ENCODE measurements at places on chromosomes 12 and 14.

DNA sequence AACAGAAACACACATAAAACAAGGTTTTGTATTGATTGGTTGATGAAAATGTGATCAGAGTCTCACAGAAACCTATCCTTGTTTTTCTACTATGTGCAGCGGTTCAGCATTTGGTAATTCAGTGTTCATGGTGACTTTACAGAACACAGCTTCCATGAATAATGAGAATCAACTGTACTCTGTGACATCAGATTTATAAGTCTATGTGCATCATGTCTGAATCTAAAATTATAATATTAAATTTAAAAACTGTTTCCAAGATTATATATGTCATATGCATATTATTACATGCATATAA is 104.3 kb downstream of the SLC16A7 start:
- no peak for DNase-seq

DNA sequence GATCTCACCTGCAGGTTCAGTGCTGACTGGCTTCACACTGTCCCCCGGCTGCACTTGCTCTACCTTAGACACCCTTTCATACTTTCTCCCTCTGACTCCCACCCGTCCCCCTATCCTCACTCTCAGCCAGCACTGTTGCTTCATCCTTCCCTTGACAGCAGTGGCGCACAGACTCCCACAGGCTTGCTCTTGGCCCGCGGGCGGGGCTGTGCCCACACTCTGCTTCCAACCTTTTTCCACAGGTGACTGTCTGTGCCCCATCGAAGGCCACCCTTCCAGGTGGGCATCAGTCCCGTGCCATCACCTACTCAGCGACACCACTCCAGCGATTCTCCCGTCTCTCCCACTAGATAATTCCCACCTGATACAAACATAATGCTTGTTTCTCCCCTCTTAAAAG is 1.0 kb upstream of the RPS6KL1 start:
- DNase-seq, result no peak

- DNase-seq, result no peak
Observed at GRCh38 chr14:104872469-104873341, 7.6 kb downstream of the CEP170B start.

DNA sequence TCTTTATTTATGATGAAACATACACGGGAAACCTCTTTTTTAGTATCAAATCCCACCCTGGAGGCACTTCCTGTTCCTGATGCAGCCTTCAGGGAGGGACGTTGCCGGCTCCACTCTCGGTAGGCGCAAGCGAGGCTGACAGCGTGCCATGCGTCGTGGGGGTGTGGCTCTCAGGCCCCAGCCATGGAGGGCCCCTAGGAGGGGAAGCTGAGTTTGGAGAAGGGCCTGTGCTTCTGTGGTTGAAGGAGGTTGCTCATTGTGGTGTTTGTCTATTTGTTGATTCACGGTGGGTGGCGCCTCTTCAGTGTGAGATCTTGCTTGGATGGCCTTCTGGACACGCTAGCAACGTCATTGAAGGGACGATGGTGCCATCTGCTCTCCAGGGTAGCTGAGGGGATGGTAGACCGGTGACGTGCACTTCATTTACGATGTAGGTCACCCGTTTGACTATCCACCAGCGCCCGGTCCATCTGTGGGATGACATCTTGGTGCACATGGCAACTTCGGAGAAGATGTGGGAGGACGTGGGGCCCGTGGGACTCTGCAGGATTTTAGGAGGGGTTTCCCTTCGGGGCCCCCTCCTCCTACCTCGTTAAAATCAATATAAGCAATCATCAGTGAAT is 126.3 kb upstream of the RTL1 start:
- DNase-seq, result no peak

GRCh38 chr14:32805979-32806378 is 132.7 kb upstream of the NPAS3 start:
- no peak for DNase-seq

- no peak for DNase-seq
Observed at GRCh38 chr12:79643821-79644220, 46.9 kb downstream of the PAWR start.

GRCh38 chr12:29242921-29243431 is 93.9 kb downstream of the FAR2 start:
- DNase-seq, result no peak

- peak; percentile 17 for DNase-seq
Observed at GRCh38 chr12:114447274-114447716, 41.4 kb upstream of the TBX5 start.

DNA sequence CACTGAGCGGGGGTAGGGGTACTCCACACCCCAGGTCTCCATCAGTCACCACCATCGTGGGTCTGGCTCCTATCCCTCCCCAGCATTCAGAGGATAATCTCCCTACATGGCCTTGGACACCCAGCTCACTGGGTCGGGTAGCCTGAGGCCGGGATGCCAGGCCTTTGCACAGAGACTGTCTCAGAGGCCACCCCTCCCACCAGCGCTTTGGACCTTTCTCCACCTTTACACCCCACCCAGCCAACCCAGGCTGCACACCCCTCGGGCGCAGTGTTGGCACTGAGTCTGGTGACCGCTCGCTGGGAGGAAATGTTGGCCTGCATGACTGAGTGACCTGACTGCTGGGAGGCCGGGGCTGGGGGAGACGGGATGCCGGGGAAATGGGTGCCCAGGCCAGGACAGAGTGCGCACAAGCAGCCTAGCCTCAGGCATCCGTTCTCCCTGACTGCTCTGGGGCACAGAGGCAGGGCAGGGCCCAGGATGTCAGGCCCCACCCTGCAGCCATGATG is 10.6 kb upstream of the LBHD2 start:
- no peak for DNase-seq

DNA sequence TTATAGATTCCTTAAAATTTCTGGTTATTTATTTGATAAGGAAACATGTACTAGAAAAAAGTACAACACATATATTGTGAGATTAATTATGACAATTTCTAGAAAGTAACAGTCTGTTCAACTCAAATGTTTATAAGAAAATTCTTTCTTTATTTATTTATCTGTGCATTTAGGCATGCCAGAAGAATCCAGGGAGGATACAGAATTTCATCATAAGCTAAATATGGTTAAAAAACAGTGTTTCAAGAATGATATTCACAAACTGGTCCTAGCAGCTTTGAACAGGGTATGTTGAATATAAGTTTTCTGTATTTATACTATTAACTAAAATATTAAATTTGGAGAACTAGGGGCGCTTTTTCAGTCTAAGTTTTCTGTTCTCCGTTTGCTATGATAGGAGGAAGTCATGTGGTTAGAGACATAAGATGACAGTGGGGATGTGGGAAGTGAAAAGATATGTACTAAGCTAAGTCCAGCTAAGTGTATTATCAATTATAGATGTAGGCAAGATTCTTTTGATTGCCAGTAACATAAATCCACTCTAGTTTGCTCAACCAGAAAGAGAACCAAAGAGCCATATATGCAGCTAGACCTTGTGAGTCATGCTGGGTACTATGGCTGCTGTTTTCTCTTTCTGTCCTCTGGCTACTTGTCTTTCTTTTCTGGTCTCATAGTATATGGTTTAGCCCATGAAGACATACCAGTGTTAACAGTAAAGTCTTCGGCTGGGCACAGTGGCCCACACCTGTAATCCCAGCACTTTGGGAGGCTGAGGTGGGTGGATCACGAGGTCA is 39.0 kb downstream of the LRRK2 start:
- no peak for DNase-seq

DNA sequence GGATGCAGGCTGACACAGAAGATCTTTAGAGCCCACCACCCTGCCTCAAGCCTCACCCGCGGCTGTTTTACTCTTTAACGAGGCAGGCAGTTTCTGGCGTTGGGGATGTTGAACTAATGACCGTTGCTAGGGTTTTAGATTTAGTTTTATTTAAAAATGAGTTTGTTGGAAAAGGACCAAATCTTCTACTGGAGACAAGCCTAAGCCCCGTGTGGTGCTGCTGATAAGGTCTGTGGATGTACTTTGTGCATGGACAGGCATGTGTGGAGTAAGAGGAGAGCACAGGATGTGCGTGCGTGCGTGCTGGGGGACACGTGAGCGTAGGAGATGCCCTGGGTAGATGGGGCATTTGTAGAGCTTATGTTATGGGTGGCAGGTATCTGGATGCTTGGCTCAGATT is 5.7 kb downstream of the NTF3 start:
- DNase-seq, result no peak

DNA sequence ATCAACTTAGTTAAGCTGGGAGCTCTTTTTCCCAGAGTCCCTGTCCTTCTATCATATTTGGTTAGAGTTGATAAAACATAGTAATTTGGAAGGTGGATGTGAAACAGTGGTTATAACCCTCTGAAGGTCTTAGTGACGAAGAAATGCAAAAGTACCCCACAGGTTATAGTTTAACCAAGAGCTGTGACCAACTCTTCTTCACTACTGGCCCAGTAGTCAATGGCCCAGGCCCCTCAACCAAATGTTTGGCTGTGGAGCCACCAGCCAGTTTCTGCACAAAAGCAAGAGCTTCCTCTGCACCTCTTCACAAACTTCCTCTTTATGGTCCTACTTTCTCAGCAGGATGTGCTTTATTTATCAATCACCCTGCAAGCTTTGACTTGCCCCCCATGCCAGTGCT is 132.6 kb downstream of the BMP4 start:
- DNase-seq, result no peak

- no peak for DNase-seq
Observed at GRCh38 chr12:9588749-9589148, 19.0 kb downstream of the KLRB1 start.

GRCh38 chr12:119373001-119373400 is 38.5 kb downstream of the CCDC60 start:
- no peak for DNase-seq

GRCh38 chr12:128513831-128514230 is 246.9 kb downstream of the TMEM132C start:
- DNase-seq, result no peak

DNA sequence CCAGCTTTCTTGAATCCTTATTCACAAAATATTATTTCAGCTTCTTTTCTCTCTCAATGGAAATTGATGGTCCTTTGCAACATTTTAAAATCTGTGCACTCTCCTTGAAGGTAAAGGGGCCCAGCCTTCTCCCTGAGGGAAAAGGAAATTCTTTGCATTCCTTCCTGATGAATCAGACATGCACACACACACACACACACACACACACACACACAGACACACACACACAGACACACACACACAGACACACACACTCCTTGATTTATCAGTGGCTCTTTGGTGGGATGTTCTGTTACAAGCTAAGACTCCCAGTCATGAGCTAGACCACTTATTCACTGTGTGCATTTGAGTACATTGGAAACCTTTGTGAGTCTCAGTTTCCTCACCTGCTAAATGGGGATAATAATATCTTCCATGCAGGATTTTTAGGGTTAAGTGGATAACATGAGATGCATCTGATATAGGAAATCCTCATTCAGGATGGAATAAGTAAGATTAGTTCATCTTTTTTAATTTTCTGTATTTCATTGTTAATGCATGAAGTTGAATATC is 45.1 kb upstream of the HMGA2 start:
- DNase-seq, result no peak

DNA sequence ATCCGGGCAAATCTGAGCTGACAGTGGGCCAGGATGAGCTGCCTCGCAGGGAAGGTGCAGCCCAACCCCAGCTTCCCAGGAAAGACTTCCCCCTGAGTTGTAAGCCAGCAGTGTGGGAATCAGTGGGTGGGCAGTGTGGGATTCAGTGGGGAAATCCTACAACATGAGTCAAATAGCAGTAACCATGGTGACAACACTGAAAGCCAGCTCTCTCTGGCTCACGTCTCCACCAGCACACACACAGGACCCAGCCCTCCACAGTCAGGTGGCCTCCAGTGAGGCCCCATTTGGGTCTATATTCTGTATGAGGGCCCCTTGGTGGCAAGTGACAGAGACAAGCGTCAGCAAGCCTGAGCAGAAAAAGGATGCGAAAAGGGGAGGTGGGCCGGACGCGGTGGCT is 6.0 kb upstream of the LGALS3 start:
- DNase-seq, result no peak

GRCh38 chr14:68714991-68715924 is 77.6 kb downstream of the ZFP36L1 start:
- DNase-seq, result no peak

GRCh38 chr14:41782511-41782910 is 175.8 kb downstream of the LRFN5 start:
- no peak for DNase-seq

- DNase-seq, result no peak
Observed at GRCh38 chr12:92784356-92784755, 81.6 kb downstream of the PLEKHG7 start.

DNA sequence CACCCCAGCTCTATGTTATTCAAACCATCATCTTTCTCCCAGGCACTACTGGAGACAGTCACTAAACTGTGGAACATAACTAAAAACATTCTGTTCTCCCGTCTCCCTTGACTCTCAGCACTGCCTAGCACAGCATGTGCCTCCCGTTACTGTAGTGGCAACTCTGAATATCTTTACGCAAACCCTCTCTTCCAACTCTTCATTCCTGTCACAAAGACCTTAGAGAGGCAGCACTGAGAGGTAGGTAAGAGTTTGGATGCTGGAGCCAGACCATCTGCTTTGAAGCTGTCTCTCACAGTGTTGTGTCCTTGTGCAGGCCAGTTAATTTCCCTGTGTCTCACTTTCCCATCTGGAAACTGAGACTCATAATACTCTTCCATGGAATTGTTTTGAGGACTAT is 108.1 kb downstream of the DIP2B start:
- DNase-seq, result no peak

GRCh38 chr12:130689408-130690405 is 26.4 kb downstream of the RIMBP2 start:
- DNase-seq, result no peak

GRCh38 chr12:88945051-88945732 is 364.9 kb upstream of the KITLG start:
- no peak for DNase-seq

GRCh38 chr12:38515912-38516311 is 199.3 kb downstream of the ALG10B start:
- no peak for DNase-seq

- peak; percentile 28 for DNase-seq
Observed at GRCh38 chr12:98745578-98746391, 100.7 kb downstream of the APAF1 start.

DNA sequence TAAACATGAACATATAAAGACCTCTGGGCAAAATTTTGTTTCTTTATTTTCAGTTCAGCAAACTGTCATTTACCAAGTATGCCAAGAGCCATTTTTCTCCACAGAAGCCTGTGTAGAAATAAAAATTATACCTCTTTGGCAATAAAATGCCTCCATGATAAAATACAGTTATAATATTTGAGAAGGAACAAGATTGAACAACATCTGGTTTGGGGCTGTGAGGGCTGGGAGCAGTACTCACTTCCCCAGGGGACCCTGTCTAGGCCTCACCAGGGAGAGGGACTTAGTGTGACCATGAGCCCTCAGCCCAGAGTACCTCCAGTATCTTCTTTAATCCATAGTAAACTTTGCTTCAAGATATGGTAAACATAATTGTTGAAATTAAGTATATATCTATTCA is 65.1 kb downstream of the DAAM1 start:
- no peak for DNase-seq

- DNase-seq, result no peak
Observed at GRCh38 chr12:60834806-60835205, 1239.0 kb downstream of the SLC16A7 start.

GRCh38 chr12:116236976-116237375 is 40.5 kb downstream of the MED13L start:
- no peak for DNase-seq

DNA sequence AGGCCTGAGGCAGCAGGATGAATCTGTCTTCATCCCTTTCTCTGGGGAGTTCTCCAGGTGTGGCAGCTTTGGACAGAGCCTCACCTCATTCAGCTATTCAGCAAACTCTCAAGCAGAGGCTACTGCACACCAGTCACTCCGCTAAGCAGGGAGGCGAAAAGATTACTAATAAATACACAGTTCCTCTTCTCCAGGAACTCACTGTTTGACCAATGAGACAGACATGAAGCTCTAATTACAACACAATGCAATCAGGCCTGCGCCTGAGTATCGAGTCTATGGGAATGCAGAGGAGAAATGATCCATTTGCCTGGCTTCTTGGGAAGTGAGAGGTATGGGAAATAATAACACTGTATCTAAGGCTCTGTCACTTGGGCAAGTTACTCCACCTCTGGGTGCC is 178.1 kb downstream of the CRADD start:
- no peak for DNase-seq

All from DMS79 (cell line).